ENCODE measurements at places on chromosomes 7 and 10.

- no peak for DNase-seq
Measured at GRCh38 chr10:37976880-37977203, 395 bp upstream of the ZNF25 start.

DNA sequence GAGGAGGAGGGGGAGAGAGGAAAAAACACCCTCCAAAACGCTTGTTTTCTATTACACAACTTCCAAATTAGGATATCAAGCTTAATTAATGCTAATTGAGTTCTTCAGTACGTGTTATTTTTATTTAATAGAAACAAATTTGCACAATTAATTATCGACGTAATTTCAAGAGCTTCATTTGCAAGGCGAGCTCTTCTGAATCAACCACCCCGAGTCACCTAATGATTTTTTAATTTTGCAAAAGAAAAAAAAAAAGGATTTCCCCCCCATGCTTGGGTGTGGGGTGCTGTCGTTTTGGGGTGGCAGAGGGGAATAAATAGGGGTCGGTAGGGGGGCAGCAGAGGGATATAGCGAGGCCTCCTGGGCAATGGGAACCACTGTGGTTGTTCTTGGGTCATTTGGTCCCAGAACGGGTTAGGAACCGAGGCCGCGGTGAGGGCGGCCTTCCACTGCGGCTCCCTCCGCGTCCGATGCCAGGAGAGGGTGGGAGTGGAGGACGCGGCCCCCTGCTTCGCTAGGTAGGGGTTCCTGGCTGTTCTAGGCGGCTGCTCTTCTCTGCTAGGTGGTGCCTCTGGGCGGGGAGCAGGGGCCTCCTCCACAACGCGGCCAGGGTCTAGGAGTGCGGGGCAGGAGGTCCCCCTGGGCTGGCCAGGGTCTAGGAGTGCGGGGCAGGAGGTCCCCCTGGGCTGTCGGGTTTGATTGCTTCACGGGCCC is 7.3 kb downstream of the UNCX start:
- DNase-seq: no peak

GRCh38 chr7:88377434-88377833 is 70.7 kb upstream of the STEAP4 start:
- no peak for DNase-seq

- no peak for DNase-seq
Measured at GRCh38 chr7:101677391-101677790, 48.3 kb upstream of the MYL10 start.

GRCh38 chr7:15334536-15335263 is 227.1 kb downstream of the AGMO start:
- no peak for DNase-seq

DNA sequence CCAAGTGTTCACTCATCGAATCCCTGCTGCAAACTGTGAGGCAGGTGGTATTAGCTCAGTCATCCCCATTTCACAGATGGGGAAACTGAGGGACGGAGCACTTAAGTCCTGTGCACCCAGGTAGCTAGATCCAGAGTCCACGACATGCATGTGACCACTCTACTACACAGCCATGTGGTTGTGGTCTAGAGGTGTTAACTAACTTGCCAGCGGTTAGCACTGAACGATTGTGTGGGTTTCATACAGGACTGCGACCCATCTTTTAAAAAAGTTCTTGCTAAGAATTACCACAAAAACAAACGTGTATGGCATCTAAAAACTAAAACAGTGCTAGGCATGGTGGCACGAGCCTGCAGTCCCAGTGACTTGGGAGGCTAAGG is 16.1 kb upstream of the ABCC2 start:
- DNase-seq: no peak

DNA sequence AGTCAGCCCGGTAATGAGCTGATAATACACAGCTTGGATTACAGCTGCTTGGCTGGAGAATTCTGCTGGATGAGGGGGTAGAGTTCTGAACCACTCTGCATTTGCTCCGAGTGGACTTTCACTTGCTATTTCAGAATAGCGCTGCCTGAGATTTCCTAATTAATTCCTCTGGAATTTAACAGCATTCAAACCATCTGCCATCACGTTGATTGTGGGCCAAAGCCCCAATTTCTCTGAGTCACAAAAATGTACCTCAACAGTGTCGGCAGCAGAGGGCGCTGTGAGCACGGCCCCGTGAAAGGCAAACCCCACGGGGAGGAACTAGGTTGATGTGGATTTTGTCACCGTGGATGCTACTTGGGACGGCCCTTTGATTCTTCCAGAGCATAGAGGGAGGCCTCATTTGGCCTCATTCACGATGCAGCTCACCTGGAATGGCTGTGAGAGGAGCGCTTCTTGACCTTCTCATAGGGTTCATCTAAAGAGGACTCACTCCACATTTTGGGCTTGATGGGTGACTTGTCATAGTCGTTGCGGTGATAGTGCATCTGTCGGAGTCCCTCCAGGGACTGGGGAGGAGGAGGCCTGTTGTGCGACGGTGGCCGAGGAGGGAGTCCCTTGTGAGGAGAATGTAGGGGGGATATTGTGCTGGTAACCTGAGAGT is 73.3 kb downstream of the PRPF18 start:
- peak; percentile 36 for DNase-seq

DNA sequence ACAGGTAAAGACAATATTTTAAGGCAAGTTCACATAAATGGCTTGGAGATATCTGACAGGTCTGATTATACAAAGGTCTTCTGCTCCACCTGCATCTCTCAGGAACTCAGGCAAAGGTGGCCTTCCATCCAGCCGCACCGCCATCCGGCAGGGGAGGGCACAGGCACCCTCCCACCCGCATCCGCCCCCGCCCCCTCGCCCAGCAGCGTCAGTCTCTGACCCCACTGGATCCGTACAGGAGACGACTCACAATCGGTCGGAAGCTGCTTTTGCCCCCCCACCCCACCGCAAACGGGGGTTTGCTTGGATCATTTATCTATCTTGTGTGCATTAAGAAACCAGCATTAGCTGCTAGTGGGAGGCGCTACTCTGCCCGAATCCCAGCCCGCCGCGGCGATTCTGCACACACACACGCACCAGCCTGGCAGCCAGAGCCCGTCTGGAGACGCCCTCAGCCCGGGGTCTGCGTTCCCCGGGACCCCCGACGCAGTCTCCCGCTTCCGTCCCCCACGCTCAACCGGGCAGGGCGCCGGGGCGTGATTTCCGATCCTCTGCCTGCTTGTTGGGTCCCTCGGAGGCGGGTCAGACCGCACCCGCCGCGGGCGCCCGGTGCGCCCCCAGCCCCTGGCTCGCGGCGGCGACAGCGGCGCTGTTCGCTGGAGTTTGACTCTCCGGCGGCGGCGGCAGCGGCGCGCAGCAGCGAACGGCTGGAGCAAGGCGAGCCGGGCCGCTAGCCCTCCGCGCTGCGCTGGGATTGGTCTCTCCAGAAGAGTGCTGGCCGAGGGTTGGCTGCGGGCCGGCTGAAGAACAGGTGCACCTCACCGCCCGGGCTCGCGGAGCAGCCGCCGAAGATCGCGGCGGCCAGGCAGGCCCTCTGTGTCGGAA is 820 bp upstream of the NRG3 start:
- no peak for DNase-seq

- no peak for DNase-seq
Measured at GRCh38 chr7:32518534-32519140, 23.3 kb downstream of the AVL9 start.

GRCh38 chr10:24034571-24034970 is 174.4 kb upstream of the KIAA1217 start:
- DNase-seq: no peak

- DNase-seq: no peak
Measured at GRCh38 chr7:114303301-114303700, 111.3 kb upstream of the FOXP2 start.

DNA sequence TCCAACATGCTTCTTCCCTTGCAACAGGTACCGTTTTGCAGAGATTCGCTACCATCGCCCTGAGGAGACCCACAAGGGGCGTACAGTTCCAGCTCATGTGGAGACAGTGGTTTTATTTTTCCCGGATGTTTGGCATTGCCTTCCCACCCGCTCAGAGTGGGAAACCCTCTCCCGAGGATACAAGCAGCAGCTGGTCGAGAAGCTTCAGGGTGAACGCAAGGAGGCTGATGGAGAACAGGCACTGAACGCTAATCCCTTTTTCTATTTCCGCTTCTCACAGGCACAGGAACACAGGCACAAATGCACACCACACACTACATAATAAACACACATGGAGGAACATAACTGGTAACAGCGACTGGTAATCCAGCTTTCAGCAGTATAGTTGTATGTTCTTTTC is 35.2 kb downstream of the CCAR1 start:
- DNase-seq: no peak

GRCh38 chr10:119233123-119233820 is 25.9 kb downstream of the GRK5 start:
- DNase-seq: no peak

DNA sequence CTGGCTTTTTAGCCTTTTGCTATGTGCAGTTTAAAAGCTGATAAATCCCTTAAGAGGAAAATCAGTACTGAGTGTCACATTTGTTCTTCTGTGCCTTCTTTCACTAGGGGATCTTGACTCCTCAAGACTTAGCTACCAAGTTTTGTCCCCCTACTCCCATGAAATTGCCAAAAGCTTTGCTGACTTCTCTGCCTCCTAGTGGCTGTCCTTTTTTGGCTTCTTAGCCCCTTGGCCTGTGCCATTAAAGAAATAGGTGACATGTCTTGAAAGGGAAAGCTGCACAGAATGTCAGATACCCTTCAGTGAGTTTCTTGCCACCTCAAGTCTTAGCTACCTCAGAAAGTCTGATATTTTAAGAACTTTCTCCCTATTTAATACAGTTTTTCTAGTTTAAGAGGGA is 10.5 kb downstream of the MKLN1 start:
- no peak for DNase-seq

- DNase-seq: no peak
Measured at GRCh38 chr7:44065431-44066110, at the start of gene PGAM2. PGAM2 (minus strand) TSS chr7:44065567; CDS start chr7:44065529, 38 bp downstream.

DNA sequence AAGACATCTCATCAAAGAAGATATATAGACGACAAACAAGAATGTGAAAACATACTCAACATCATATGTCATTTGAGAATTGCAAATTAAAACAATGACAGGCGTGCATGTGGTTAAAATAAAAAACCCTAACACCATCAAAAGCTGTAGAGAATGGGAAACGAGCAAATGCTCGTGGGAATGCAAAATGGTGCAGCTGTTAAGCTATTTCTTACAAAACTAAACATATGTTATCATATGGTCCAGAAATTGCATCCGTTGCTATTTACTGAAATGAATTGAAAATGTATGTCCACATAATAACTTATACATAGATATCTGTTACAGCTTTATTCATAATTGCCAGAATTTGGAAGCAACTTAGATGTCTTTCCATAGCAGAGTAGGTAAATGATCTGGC is 574.4 kb downstream of the TNS3 start:
- DNase-seq: no peak

- no peak for DNase-seq
Measured at GRCh38 chr7:30057741-30058140, 29.5 kb downstream of the PLEKHA8 start.

GRCh38 chr10:80320377-80320776 is 30.9 kb upstream of the MAT1A start:
- no peak for DNase-seq

GRCh38 chr10:50512743-50513416 is 110.9 kb downstream of the SGMS1 start:
- no peak for DNase-seq

- no peak for DNase-seq
Measured at GRCh38 chr7:152911922-152912321, 152.4 kb downstream of the ACTR3B start.

DNA sequence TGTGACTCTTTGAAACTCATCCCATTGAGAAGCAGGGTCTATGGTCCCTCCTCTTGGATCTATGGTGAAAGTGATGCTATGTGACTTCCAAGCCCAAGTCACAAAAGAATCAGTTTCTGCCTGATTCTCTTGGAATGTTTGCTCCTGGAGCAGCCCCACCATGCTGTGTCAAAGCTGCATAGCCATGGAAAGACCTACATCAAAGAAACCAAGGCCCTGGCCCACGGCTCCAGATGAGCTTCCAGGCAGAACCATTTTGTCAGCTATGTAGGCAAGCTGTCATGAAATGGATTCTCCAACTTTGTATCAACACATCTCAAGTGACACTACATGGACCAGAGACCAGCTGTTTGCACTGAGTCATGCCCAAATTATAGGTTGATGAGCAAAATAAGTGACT is 77.0 kb downstream of the AASS start:
- DNase-seq: no peak

DNA sequence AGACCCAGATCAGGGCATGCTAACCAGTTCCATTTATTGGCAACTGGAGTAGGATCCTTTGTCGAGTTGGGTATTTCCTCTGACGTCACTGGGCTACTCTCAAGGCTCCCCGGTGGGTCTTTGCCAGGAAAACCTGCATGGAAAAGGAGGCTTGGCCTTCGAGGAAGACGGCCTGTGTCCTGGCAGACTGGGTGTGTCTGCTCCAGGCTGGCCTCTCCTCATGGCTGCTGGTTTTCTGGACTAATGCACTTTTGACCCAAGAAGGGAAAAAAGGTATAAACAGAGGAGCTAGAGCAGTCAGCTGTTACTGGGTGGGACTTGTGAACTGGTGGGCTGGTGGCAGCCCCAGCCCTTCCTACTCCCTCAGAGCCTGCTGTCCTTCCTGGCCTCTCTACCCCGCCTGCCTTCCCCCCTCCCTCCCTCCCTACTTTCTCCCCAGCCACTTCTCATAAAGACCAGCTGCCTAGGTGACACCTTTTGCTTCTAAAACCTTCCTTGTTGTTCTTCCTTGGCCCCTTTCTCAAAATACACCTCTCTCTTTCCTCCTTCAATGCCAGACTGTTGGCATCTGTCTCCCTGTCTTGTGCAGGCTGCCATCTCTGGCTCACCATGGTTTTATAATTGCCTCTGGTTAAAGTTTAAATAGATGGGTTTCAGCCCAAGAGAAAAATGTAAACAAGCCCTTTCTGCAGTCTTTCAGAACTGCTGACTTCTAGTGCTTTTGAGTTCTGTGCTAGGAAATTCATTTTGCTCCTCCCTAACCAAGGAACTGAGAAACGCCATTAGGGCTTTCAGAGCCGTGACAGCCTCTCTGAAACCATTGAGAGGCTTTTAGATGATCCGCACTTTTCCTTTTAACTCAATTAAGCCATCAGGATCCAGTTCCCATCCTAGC is 101.8 kb upstream of the MKLN1 start:
- no peak for DNase-seq

DNA sequence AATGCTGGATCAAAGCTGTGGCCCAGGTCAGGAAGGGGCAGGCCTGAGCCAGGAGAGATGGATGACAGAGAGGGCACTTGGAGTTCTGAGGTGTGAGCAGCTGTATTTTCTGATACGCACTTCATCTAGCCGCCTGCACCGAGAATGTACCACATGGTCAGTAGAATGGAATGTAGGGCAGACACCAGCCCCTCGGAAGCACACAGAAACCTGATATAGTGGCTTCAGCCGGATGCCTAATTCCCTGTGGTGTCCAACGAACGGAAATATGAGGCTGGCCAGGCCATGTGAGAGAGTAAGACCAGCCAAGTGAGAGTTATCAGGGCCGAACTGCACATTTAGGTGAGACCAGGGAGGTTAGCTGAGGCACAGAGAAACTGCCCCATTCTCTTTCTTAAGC is 46.7 kb upstream of the PLCE1 start:
- no peak for DNase-seq

DNA sequence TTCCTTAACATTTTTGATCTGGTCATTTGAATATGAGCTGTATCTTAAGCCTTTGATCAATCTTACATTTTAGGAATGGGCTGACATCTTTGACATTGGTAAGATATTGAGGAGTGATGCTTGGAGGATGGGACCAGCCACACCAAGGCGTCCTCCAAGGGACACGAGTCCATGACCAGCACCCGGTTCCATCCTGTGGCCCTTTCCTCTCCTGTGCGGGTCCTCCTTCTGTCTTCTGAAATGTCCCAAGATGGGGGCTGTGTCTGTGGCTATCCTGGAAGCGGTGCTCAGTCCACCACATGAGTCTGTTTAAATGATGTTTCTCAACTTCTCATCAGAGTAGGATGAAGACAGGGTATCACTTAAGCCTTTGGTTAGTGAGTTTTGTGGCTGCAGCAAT is 67.3 kb upstream of the SHH start:
- no peak for DNase-seq

Data from stimulated activated CD8-positive, alpha-beta memory T cell treated with anti-CD3 and anti-CD28 coated beads, Interleukin-4, amount 100 ng/mL, for 1 hour (primary cell).